Activated naive CD4-positive, alpha-beta T cell treated with anti-CD3 and anti-CD28 coated beads for 36 hours (primary cell): ENCODE measurements at places on chromosomes 11 and 22.

DNA sequence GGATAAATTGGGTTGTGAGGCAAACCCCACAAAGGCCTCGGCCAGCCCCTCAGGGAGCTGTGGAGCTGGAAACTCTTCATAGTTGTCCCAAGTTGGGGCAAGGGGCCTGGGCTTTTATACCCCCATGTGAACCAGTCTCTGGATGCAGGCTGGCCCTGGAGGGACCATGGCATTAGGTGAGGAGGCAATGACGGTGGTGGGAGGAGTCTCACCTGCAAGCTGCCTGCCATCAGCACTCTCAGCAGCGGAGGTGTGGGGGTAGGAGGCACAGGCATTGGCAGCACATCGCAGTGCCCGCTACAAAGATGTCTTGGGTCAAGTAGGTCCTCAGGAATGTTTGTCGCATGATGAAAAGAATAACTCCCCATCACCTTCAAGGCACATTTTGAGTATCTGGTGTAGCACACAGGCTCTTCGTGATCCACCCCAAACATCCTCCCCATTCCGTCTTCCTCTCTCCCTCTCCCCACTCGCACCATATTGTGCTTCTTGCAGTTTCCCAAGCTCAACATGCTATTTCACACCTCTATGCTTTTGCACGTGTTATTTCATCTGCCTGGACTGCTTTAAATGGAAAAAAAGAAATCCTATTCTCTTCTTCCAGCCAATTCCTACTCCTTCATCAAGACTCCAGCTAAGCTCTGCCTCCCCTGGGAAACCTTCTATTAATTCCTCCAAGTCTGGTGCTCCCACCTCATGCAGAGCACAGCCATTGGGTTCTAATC, 18.1 kb upstream of the TSKU start:
- H3K27me3 ChIP-seq = no peaks in the 10 kb centered on the region
- H3K4me3 ChIP-seq = no peak overlapping the region
- no peak overlapping the region for H3K27ac ChIP-seq
- H3K36me3 ChIP-seq = no peaks in the 10 kb centered on the region
- DNase-seq = no peak

DNA sequence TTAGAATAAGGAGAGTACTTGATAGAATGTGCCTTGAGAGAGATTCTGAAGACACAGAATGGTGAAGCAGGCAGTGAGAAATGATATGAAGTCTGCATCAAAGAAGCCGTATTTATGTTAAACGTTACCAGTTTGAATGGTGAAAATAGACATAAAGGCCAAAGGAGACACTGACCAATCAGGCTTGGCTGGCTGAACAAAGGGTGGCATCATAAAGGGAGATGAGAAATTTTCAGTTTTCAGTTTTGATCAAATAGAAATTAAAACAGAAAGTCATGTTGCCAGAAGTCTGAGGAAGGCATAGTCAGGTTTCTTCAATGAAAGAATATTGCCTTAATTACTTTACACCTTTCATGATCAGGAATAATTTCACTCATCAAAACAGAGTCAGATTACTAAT, 6.6 kb downstream of the OR51F1 start:
- H3K4me3 ChIP-seq = no peak overlapping the region
- no peaks in the 10 kb centered on the region for H3K36me3 ChIP-seq
- no peaks in the 10 kb centered on the region for H3K4me1 ChIP-seq
- H3K27me3 ChIP-seq = no peaks in the 10 kb centered on the region
- no peak overlapping the region for H3K27ac ChIP-seq
- no peak for DNase-seq

- no peak overlapping the region for H3K27ac ChIP-seq
- no peak overlapping the region for H3K4me3 ChIP-seq
- no peak for DNase-seq
- no peaks in the 10 kb centered on the region for H3K27me3 ChIP-seq
- H3K36me3 ChIP-seq = no peaks in the 10 kb centered on the region
Observed at GRCh38 chr22:48263791-48264351, 1501.4 kb downstream of the TBC1D22A start.

DNA sequence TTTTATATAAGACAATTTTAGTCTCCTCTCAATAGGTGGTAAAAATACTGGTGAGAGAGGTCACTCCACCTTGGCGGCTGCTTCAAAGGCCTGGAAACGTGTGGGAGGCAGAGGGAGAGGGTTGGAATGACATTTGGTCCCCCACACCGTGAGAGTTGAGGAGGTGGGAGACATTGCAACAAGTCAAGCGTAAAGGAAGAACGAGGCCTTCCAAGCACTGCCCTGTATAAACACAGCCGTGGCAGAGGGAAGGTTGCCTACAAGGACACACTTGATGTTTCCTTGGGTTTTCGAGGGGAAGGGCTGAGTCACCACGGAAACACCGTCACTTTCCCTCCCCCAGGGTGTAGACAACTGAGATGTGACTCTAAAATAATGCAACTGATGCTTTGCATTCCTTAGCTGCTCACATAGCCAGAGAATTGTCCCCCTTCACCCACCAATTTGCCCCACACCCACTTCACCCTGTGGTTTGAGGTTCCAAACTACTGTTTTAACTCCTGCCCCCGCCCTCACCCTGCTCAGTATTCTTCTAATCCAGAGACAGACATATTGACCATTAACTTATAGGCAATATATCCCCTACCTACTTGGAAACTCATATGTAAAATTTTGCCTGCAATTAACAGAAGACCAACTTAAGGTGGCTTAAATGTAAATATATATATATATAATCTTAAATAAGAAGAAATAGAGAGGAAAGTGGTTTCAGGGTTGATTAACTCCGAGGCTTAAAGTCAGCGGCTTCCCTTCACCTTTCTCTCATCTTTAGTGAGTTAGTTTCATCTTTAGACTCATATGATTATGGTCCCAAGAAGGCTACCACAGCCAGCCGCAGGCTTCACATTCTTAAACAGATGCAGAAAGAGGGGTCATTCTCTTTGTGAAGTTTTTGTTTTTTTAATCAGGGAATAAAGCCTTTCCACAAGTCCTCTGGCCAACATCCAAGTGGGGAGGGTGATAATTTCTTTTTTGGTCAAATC, 54.1 kb upstream of the BDNF start:
- H3K4me3 ChIP-seq = no peak overlapping the region
- no peaks in the 10 kb centered on the region for H3K4me1 ChIP-seq
- peaks cover 3% of the 10 kb centered on the region for H3K27me3 ChIP-seq
- H3K36me3 ChIP-seq = no peaks in the 10 kb centered on the region

DNA sequence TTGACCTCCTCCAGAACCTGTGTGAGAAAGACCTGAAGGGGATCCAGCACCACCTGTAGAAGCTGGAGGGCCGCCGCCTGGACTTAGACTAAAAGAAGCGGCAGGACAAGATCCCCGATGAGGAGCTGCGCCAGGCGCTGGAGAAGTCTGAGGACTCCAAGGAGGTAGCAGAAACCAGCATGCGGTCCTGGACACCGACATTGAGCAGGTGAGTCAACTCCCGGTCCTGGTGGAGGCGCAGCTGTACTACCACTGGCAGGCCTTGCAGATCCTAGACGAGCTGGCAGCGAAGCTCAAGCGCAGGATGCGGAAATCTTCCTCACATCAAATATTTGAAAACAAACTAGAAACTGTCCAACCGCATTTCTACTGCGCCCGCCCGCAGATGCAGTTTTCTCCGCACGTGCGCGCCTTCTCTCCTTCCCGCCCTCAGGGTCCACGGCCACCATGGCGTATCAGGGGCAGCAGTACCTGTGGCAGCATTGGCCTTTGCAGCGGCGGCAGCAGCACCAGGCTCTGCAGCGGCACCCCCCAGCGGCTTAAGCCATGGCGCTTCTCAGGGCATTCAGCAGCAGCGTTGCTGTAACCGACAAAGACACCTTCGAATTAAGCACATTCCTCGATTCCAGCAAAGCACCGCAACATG, 10.2 kb downstream of the CLDN25 start:
- no peak overlapping the region for H3K27ac ChIP-seq
- H3K27me3 ChIP-seq = peaks cover 11% of the 10 kb centered on the region
- no peaks in the 10 kb centered on the region for H3K36me3 ChIP-seq
- no peaks in the 10 kb centered on the region for H3K4me1 ChIP-seq
- no peak overlapping the region for H3K4me3 ChIP-seq

- no peak overlapping the region for H3K4me3 ChIP-seq
- peaks cover 7% of the 10 kb centered on the region for H3K36me3 ChIP-seq
- DNase-seq = no peak
- peaks cover 17% of the 10 kb centered on the region for H3K4me1 ChIP-seq
Observed at GRCh38 chr11:64323373-64323772, 5.5 kb downstream of the PRDX5 start.

DNA sequence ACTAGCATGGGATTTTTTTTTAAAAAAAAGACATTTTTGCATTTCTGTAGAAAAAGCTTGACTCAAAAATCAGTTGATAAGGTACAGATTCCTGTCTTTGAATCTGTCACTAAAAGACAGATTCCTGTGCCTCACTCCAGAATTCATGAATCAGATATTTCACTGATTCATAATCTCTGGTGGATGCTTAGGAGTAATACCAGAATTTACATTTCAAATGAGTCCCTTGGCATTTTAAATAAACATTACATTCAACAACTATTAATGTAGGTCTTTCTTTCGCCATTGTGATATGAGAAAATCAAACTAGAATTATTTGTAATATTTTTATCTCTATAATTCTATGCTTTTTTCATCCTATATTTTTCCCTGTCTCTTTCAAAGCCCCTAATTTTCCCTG, 128.3 kb downstream of the APIP start:
- no peak overlapping the region for H3K4me3 ChIP-seq
- H3K36me3 ChIP-seq = no peaks in the 10 kb centered on the region
- no peak overlapping the region for H3K27ac ChIP-seq
- no peak for DNase-seq

DNA sequence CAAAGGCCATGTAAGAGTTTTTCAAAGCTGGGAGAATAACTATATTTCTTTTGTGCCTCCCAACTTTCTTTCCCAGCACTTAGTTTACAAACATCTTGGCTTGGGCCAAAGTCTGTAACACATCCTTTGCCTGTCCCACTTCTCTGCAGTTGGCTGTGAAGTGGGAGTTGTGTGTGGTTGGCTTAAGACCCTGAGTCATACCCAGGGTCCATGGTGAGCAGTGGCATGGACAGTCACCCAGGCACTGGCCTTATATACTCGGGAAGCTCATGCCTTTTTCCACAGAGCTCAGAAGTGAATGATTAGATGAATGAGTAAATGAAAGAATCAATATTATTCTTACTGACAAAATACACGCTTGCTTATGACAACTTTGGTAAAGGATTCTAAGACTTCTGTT, 231.4 kb downstream of the BLID start:
- DNase-seq = no peak
- H3K27ac ChIP-seq = no peak overlapping the region
- no peaks in the 10 kb centered on the region for H3K36me3 ChIP-seq

GRCh38 chr11:2835296-2835695, 50.3 kb downstream of the CDKN1C start:
- H3K4me3 ChIP-seq = no peak overlapping the region
- no peak for DNase-seq
- no peaks in the 10 kb centered on the region for H3K4me1 ChIP-seq
- H3K27me3 ChIP-seq = no peaks in the 10 kb centered on the region

DNA sequence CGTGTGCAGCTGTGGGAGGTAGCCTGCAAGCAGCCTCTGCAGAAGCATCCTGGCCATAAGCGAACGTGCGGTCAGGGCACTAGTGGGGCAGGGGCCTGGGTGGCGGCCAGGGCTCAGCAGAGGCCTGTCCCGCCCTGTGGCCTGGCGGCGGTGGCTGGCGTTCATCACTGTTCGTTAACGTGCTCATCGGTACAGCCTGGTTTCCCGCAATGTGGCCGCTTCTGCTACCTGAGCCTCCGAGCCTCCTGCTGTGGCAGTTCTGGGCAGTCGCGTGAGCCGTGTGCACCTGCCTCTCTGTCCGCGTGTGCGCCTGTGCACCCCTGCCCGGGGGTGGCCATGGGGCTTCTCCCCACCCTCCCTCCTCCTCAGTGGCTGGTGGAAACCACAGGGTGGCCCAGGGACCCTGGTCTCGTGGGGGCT, 117.9 kb downstream of the KCNQ1OT1 start:
- no peaks in the 10 kb centered on the region for H3K27me3 ChIP-seq
- H3K4me3 ChIP-seq = no peak overlapping the region
- DNase-seq = peak; percentile 2
- no peaks in the 10 kb centered on the region for H3K36me3 ChIP-seq
- no peaks in the 10 kb centered on the region for H3K4me1 ChIP-seq
- H3K27ac ChIP-seq = no peak overlapping the region

DNA sequence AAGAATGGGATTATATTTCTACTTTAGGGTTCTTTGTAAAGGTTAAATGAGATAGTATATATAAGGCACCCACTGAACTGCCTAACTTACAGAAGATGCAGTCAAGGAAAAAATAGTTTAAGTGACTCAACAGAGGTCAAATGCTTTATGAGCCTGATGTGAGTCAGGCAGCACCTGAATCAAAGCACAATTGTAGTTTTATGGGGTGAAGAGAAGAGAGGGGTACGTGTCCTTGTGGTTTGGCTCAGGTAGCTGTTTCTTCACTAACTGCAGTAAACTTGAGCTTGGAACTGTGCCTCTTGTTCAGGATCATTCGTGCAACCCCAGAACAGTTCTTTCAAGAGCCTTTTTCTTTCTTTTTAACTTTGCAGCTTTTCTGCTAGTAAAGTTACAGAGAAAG, 125.2 kb upstream of the SPON1 start:
- peaks cover 15% of the 10 kb centered on the region for H3K4me1 ChIP-seq
- H3K27ac ChIP-seq = peak overlapping the region; percentile 42
- H3K4me3 ChIP-seq = no peak overlapping the region
- peak; percentile 12 for DNase-seq

GRCh38 chr22:19700790-19701419, 13.4 kb upstream of the SEPTIN5 start:
- H3K4me3 ChIP-seq = no peak overlapping the region
- no peak overlapping the region for H3K27ac ChIP-seq
- no peaks in the 10 kb centered on the region for H3K36me3 ChIP-seq
- no peaks in the 10 kb centered on the region for H3K27me3 ChIP-seq

GRCh38 chr22:32080904-32081303, 37.8 kb downstream of the SLC5A1 start:
- no peaks in the 10 kb centered on the region for H3K27me3 ChIP-seq
- peak; percentile 51 for DNase-seq
- no peaks in the 10 kb centered on the region for H3K36me3 ChIP-seq
- H3K27ac ChIP-seq = no peak overlapping the region
- no peaks in the 10 kb centered on the region for H3K4me1 ChIP-seq
